ENCODE measurements at places on chromosomes 2 and 18.

GRCh38 chr18:10138719-10139118 lies 224.9 kb downstream of the VAPA start:
- no peak for DNase-seq

DNA sequence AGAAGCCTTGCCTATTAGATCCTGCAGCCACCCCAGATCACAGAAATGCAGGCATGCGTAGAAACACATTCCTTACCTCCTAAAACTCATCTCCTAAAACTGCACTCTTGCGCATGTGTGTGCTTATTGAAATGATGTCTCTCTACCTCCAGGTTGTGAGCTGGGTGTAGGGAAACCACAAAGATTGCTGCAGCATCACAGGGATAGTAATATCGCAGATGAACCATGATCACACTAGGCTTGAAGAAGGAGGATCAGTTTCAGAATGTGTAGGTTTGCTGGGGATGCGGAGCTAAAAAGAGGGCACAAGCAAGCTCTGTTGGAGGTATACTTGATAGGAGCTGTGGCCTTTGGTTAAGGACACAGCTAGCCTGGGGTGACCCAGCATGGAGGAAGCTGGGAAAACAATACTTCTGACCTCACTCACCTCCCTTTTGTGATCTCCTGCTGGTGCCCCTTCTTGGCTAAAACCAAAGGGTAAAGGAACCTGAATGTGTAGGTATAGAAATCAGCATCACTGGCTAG lies 118.8 kb downstream of the SETBP1 start:
- DNase-seq, result no peak

DNA sequence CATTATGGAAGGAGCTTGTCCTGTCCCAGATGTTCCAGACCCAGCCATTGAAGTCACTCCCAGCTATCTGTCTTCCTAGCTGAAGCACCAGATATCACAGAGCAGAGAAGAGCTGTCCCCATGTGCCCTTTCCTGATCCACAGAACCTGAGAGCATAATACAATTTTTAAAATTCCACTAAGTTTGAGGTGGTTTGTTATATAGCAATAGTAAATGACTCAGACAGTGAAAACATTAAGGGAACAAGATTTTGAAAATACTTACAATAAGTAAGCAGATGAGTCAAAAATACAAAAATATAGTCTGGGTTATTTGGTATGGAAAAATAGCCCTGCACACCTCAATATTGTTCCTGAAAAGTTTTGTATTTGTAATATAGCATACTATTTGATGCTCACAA lies 85.8 kb upstream of the GLS start:
- no peak for DNase-seq

DNA sequence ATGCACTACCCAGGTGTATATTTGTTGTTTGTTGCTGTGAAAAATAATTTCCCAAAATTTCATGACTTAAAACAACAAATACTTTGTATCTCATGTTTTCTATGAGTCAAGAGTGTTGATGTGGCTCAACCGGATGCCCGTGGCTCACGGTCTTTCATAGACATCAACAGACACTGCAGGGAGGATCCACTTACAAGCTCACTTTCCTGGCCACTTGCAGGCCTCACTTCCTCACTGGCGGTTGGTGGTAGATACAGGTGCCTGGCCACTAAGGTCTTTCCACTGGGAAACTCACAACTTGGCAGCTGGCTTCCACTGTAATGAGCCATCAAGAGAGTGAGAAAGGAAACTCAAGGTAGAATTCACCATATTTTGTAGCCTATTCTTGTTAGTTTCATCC lies 662.9 kb downstream of the IRS1 start:
- no peak for DNase-seq

GRCh38 chr2:202203348-202203747 lies 35.0 kb downstream of the SUMO1 start:
- DNase-seq, result no peak

DNA sequence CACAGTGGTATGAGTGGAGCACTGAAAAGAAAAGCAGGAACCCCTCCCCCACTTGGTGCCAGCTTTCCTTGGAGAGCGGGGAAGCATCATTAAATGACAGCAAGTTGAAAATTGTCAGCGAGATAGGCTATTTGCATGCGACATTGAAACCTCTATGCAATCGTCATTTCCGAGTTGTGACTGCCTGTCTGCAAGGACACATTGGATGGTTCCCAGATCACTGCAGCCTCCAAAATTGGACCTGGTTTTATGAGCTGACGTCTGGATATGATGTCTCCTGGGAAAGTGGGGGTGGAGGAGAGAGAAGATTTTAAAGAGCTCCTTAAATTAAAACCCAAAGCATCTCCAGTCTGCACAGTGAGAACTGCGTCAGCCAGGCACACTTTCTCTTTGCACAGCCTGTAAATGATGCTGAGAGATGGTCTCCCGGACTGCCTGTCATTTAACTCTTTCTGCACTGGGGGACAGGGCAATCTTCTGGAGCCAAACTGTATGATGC lies 57.8 kb upstream of the KIF5C start:
- DNase-seq, result no peak

GRCh38 chr18:58844871-58845270 lies 19.8 kb upstream of the ZNF532 start:
- DNase-seq, result no peak

- no peak for DNase-seq
Observed at GRCh38 chr2:133680343-133681049, 112.2 kb upstream of the NCKAP5 start.

GRCh38 chr18:44774191-44774590 lies 93.5 kb downstream of the SETBP1 start:
- no peak for DNase-seq

DNA sequence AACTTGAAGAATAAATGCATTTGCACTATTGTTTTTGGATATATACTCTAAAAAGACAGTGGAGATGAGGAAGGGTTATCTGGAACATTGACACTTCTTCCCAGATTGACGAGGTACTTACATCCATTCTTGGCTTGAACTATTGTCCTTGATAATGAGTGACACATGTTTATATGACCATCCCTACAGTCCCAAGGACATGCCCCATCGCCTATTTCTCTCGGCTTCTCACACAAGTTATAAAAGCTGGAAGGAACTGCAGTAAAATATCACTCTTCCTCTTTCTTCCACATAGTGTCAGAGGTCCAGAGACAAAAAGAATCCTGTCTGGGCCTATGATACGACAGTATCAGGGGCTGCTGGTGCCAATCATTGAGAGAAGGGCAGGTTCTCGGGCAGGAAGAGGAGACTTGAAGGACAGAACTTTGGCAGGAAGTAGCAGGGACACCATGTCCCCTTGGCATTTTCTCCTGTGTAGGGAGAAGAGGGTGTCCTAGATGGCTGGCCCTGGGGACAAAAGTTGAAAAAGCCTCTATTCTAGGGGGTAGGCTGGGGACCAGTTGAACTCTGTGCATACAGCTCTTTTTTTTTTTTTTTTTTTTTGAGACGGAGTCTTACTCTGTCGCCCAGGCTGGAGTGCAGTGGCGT lies 5.8 kb upstream of the CABLES1 start:
- DNase-seq, result no peak

DNA sequence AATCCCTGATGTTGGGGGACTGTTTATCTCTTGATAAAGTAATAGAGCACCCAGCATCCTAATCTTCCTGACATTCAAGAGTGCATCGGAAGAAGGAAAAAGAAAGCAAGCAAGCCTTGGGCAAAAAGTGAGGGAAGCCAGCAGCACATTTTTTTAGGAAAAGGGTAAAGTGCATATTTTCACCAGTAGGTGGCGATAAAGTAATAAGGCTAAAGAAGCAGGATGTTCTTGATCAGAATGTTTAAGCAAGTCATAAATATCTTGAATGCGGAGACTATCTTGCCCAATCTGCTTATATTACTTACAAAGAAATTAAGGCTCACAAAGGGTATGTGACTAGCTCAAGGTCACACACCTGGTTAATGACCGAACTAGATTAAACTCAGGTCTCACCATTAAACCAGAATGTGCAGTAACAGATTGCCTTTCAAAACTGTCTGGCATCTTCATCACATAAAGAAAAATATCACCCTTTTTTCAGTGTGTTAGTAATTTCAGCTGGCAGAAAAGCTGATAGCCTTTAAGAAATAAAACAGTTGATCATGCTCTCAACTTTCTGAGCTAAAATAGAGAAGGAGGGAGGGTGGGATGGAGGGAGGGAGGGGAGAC lies 83.8 kb downstream of the VIT start:
- peak; percentile 54 for DNase-seq

DNA sequence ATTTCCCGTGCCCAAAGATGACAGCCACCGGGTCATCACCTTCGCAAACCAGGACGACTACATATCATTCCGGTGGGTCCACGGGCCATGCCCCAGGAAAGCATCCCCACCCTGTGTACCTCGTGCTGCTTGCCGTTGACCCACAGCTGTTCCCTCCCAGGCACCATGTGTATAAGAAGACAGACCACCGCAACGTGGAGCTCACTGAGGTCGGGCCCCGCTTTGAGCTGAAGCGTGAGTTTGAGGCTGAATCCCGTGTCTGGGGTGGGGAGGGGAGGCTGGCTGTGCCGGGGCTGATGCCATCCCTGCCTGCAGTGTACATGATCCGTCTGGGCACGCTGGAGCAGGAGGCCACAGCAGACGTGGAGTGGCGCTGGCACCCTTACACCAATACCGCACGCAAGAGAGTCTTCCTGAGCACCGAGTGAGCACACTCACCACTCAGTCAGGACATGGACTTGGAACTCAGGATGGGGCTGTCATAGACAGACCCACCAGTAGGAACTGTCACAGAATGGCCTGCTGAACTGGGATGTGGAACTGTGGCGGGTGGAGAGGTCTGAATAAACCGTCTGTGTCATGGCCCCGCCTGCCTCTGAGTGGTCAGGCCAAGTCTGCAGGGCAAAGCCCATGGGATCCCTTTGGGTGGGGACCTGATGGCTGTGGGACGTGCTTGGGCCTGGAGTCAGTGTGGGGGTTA lies 3.5 kb downstream of the IMP4 start:
- no peak for DNase-seq

DNA sequence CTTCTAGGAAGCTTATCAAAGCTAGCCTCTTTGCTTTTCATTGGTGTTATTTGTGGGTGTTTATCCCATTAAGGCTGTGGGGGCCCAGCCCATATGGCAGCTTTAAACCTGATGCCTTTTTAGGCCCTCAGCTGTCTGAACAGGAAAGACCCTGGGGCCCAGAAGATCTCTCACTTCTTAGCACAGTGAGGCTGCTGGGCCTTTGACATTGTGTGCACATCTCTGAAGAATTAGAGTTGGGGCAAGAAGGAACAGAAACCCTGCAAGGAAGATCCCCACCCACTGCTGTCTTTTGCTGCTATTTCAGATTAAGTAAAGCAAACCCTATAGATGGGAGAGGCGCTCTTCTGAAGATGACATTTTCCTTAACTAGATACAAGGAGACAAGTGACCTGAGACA lies 250.0 kb downstream of the SMAD2 start:
- DNase-seq, result no peak

DNA sequence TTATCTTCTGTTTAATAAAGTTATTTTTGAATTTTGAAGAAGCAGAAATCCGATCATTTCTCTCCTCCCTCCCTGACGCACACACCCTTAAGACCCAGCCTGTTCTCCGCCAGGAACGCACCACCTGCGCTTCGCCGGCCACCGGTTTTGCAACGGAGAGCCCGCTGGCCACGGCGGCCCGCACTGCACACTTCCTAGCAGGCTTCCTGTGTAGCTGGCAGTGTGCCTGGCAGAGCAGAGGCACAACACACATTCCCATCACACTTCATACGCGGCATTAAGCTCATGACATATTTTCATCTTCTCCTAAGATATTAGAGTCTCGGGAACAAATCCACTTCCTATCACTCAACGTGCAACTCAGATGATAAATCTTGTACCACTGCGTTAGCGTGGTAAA lies 148.0 kb downstream of the HDAC4 start:
- peak; percentile 44 for DNase-seq

GRCh38 chr2:1078326-1078725 lies 127.7 kb downstream of the SNTG2 start:
- DNase-seq, result no peak

GRCh38 chr2:176388861-176389260 lies 119.6 kb downstream of the MTX2 start:
- no peak for DNase-seq

- no peak for DNase-seq
Observed at GRCh38 chr18:23127090-23127489, 8.2 kb upstream of the CABLES1 start.

DNA sequence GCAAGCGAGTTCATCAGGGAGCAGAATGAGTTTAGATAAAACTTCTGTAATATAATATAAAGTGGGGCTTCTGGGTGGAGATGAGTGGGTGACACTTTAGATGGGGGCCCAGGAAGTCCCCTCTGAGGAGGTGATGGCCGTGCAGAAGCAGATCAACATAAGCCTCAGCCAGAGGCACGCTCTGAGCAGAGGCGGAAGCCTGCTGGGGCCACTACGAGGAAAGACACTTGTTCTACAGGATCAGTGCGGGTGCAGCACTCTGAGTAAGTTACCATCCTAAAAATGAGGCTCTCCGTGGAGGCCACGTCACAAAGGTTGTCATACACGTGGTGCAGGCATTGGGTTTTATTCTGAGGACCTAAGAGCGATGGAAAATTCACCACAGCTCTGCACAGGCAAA lies 22.3 kb downstream of the TMEM18 start:
- no peak for DNase-seq

DNA sequence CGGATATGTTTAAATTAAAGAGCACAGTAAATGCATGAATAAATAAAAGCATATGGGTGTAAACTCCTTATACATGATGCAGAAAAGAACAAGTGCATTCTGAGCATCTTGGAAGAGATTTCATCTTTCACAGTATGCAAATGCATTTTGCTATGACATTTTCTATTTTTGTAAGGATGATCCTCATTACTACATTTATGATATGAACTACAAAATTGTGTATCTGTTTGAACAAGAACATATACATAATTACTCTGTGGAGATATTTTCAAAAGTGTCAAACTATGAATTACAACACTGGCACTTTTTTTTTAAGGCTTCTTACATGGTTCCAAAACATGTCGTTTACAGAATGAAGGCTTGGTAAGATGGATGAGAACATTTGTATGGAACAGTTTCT lies 184.1 kb upstream of the TMEM200C start:
- no peak for DNase-seq

GRCh38 chr2:144480285-144480684 lies 39.6 kb downstream of the ZEB2 start:
- no peak for DNase-seq

DNA sequence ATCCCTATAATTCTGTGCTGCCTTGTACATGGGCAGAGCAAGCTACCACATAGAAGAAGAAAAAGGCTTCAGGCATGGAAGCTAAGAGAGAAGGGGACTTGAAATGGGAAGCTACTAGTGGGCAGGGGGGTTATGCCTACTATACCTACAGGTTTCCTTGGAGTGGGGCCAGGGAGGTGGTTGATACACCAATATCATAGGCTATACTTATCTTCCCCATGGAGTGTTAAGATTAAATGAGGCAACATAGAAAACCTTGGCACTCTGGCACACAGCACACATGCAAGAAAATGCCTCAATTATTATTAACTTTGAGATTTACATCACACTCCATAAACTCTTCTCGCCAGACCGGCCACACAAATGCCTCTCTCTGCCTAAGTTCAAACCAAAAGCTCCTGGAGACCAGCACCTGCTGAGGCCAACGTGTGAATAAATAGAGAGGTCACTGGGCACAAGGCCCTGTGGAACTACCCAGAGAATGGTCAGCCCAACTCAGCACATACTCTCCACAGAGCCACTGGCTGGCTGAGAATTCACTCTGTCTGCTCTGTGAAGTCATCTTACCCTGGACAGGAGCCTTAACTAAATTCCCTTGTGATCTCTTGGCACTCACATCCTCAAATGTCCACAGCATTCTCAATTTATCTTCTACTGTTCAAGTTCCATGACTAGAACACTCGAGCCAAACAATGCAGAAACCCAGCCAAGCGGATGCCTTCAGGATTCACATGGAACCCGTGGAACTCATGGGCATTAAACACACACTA lies 498.7 kb downstream of the BCL11A start:
- no peak for DNase-seq

Measured in CD8-positive, alpha-beta T cell (primary cell).